NCI-H774 (cell line): ENCODE measurements at places on chromosomes 1 and 21.

DNA sequence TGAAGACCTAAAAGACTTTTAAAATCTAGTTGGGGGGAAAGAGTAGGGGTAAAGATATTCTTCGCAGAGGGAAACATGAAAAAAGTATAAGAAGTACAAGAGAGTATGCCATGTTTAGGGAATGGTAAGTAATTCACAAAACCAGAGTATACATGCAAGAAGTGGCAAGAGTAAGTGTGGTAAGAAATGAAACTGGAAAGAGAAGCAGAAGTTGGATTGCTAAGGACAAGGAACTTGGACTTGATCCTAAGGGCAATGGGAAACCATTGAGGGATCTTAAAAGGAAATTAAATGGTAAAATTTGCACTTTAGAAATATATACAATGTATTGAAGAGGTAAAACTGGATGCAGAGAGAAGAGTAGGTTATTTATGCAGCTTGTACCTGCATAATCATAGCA, 9.2 kb upstream of the ZNF644 start:
- DNase-seq, result no peak

- no peak for DNase-seq
These were observed 753.1 kb downstream of the NCAM2 start for GRCh38 chr21:21751286-21751685.

DNA sequence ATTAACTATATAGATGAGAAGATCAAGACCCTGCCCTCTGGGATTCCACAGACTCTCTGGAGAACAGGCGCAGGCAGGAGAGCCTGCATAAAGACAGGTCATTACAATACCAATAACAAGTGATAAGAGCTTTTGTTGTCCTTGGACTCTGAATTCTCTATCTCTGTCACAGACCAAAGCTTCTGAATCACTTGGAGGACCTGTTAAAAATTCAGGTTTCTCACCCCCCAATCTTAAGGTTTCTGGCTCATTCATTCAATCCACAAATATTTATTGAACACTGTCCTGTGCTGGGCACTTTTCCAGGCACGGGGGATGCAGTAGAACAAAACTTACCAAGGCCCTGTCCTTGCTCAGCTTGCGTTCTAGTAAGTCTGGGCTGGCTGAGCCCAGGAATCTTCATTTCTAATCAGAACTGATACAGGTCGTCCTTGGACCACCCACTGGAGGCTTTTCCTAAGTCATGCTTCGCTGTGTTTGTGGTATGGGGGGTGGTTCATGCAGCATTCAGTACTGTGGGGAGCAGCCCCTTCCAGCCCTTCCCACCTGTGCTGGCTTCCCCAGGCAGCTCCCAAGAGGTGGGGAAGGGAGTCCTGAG, 1.4 kb downstream of the EFNA4 start:
- no peak for DNase-seq

- no peak for DNase-seq
These were observed 27.0 kb downstream of the NVL start for GRCh38 chr1:224302947-224303346.

GRCh38 chr1:57475366-57475765, 51.5 kb upstream of the DAB1 start:
- DNase-seq, result no peak

DNA sequence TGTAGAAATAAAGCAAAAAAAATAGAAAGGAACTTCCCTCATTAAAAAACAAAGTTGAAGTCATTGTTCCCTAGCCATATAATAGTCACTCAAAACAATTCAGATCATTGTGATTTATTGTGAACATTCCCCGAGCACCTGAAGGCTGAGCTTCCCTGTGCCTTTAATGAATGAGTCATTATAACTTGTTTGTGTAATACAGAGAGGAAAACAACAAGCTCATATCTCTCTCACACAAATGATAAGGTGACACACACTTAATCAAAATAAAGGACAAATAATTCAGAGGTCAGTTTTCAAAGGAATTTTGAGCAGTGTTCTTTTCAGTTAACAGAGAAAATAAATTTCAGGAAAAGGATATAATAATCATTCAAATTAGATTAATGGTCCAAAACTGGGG, 326.2 kb downstream of the DUSP10 start:
- peak; percentile 5 for DNase-seq

- no peak for DNase-seq
These were observed 65.6 kb downstream of the OPTC start for GRCh38 chr1:203559523-203559922.

DNA sequence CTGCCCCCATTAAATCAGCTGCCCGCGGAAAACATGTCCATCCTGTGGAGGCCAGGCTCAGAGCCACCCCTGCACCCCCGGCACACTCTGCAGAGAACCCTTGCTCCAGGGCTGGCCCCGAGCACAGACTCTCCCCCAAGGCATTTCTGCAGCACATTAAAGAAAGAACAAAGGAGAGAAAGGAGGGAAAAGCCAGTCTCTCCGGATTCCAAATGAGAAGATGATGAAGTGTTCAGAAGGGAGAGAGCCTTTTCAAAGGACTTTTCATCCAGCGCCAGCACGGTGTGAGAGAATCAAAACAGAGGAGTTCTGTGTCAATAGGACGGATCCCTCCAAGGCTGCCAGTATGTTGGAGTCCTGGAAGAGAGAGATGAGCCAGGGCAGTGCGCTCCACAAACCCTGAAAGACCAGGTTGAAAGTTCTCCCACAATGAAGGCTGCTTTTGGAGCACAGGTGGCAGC, 498.3 kb downstream of the NPHP4 start:
- DNase-seq, result no peak

GRCh38 chr1:62436039-62436465, 797 bp upstream of the USP1 start:
- no peak for DNase-seq

DNA sequence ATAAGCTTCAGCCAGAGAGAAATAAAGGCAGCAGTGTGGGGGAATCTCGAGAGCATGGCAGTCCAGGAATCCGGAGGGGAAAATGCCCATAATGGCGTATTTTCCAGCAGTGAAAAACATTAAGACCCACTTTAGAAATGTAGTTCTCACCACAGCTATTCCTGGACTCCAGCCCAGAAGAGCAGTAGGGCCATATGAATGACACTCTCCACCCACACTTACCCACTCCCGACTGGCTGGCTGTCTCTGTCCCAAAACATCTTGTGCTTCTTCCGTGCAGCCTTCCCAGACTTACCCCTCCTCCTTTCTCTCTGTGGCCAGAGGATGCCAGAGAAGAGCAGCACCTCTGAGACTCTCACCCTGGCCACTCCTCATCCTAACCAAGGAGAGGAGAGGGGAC, 56.4 kb downstream of the TRABD2B start:
- no peak for DNase-seq

DNA sequence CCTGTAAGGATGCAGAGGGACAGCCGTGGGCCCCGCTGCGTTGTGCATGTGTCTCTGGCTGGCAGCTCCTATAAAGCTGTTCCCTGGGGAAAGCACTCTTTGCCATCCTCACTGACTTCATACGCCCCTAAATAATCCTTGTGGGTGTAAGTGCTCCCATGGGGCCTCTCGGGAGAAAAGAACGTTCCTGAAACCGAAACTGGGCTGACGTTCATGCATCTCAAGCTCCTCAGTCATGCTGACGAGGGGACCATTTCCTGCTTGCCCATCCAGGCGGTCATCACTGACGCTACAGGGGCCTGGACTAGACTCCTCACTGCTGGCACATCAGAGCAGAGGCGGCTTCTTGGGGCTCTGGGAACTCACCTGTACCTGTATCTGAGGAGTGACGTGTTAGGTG, 73.1 kb upstream of the USP24 start:
- no peak for DNase-seq

DNA sequence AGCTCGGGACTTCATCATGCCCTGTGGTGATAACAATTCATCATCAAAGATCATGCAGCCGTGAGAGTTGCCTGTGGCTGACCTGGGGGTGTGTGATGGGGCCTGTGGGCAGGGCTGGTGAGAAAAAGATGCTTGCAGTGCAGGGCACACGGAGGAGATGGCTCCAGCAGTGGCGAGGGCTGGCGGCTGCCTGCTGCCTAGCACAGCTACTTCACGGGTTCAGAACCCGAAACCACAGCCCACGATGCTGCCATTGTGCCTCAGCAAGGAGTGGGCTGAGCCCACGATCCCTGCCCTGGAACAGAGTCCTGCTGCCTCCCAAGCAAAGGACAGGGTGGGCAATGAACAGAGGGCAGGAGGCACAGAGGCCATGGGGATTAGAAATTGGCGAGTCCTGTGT, 631 bp upstream of the KRTAP10-9 start:
- DNase-seq, result no peak

GRCh38 chr21:31022306-31022705, 16.0 kb downstream of the KRTAP19-8 start:
- DNase-seq, result no peak

GRCh38 chr1:17222557-17222956, 17.6 kb downstream of the PADI1 start:
- no peak for DNase-seq

DNA sequence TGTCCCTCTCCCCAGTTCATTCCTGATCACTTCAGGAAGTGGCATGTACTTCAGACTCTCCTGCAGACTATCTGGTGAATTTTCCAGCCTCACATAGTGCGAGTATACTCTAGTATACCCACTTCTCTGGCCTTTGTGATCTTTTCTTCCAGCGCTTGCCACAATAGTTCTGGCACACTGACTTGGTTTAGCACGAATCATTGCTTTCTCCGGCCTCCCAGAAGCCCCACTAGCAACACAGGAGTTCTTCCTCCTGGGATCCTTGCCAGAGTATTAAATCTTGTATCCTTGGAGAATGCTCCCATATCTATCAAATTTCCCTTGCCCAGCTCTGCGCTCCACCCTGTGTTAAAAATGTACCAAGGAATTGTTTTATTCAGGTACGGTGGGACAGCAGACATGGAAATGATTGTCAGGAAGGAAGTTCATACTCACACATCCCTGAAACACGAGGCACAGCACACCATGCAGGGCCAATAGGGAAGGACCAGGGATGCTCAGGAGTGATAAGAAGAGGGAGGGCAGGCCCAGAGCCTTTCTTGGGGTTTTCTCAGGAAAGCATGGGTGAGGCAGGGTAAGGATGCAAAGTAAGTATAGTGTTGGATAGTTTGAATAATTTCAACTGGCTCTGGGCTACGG, 136.7 kb downstream of the ADSS2 start:
- DNase-seq, result no peak

DNA sequence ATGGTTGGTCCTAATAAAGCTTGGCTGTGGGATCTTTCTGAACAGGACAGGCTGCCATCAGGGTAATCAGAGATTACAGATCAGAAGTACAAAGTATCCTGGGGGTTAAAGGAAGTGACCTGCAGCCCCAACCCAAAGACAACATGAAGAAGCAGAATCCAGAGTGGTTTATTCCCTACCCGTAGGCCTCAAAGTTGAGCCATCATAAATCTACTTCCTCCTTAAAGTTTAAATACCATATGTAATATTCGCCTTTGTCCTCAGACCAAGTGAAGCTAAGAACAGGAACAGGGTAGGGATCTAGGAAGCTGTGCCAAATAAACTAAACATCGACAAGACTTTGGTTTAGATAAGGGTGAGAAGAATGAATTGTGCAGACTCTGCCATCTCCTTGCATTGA, 15.9 kb upstream of the DHX9 start:
- DNase-seq, result no peak

DNA sequence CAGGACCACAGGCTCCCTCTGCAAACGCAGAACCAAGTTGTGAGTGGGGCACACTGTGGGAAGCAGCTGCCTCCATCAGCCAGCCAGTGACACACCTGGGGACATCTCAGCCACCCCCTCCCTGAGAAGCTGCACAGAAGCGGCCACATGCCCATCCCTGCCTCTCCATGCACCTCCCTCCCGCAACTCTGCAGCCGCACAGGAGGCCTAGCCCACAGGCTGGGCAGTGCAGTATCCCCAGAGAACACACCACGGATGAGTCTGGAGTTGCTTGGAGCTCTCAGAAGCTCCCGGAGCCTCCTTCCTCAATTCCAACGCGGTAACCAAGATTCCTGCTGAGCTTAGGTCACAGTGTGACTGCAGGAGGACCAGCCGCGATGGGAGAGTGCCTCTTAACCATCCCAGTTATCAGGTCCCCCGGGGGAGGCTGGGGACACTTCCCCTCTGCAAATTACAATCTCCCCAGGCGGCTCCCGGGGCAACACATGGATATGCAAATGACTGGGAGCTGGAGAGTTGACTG, 1.2 kb upstream of the WNT3A start:
- no peak for DNase-seq

GRCh38 chr1:78048446-78048845, 2.7 kb downstream of the GIPC2 start:
- DNase-seq, result no peak

DNA sequence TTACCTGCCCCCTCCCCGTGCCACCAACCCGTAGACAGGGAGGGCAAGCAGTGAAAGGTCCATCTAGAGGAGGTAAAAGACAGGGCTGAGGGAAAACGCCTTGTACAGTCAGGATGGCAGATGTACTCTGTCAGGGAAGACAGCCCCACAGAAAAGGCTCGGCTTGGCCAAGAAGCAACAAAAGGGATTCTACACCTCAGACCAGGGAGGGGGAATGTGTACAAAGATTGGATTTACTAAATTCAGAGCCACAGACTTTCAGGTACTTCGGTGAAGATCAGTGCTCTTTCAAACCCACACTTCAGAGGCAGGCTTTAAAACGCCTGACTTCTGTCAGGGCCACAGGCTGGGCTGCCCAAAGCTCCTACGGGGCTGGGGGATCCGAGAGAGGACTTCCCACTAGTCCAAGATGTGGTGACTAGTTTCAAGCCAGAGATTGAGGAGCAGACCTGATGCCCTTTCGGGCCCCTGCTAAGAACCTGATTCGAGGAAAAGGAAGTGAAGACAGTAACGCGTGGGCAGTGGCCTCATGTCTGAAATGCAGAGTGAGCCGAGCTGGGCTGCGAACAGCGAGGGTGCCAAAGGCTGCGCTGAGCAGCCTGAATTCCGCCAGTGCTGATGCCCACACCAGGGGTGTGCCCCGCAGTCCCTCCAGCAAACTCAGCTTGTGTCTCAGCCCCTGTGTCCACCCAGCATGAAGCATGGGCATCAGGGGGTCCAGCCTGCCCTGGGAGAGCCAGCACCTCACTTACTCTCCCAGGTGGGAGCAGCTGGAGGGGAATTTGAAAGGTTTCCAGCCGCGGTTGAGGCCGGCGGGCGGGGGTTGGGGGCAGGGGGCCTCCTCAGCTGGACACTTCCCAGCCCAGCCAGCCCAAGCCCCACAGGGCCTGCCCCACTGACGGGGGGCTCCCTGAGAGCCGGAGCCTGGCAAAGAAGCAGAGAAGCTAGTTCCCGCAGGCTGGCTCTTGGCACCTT, 36.2 kb downstream of the KIAA1614 start:
- DNase-seq, result no peak

- DNase-seq, result no peak
These were observed 26.5 kb upstream of the PLXNA2 start for GRCh38 chr1:208270651-208271141.

DNA sequence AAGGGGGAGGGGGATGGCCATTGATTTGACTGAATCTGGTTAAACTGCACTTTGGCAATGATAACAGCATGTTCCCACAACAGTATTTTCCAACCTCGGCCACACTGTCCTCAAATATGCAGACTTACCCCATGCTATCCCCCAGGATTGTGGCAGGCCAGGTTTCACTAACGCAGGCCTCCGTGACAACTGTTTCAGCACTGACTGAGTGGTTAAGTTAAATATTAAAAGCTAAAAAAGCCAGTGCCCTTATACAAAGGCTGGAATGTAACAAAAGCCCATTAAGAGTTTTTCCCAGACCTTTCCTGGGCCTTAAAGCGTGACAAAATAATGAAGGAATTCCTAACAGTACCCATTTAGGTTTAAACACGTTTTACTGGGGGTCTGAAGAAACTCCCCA, 202.9 kb downstream of the USP25 start:
- DNase-seq, result no peak

GRCh38 chr1:100719490-100719889, at the start of gene VCAM1:
VCAM1 (plus strand) TSS chr1:100719742; CDS start chr1:100719861, 119 bp downstream.
- DNase-seq, result no peak

GRCh38 chr1:116918714-116919357, 9.1 kb downstream of the PTGFRN start:
- no peak for DNase-seq

GRCh38 chr1:54054438-54054749, 986 bp downstream of the TCEANC2 start:
- no peak for DNase-seq
